ENCODE measurements at places on chromosomes 7 and 10.

DNA sequence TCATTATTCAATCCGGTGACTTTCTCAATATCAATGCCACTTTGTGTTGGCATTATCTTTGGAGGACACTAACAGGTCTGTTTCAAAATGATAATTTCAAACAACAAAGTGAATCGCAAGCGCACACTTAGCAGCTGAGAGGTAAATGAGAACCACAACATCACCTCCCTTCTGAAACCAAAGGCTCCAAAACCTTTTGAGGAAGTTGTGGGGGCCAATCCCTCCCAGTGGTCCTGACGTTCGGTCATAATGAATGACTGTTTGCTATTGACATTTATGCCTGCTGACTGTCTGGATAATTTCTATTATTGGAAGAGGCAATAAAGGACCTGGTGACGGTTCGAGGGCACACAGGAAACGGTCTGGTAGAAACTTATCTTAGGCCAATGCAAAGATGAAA is 1.8 kb downstream of the ADARB2 start:
- no peak for DNase-seq

- no peak for DNase-seq
Measured at GRCh38 chr7:151045262-151045661, 3.1 kb upstream of the ASIC3 start.

GRCh38 chr10:83765731-83766130 is 373.6 kb upstream of the GHITM start:
- no peak for DNase-seq

- DNase-seq = no peak
Measured at GRCh38 chr7:66925255-66925654, 4.2 kb downstream of the TMEM248 start.

- no peak for DNase-seq
Measured at GRCh38 chr10:29306688-29307087, 17.8 kb downstream of the LYZL1 start.

GRCh38 chr7:135164357-135165061 is 6.0 kb downstream of the CYREN start:
- no peak for DNase-seq

DNA sequence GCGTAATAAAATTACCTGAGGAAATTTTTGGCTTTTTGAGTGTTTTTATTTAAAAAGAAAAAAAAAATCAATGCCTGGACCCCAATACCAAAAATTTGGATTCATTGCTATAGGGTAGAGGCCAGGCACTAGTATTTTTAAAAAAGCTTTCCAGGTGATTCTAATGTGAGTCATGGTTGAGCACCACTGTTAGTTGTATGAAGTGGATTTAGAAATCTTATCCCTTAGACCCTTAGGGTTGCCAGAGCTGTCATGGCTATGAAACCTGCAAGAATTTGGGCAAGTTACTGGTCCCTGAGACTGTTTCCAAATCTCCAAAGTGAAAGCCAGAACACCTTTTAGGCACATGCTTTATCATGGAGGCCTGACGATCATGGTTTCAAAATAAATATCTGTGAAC is 262.5 kb downstream of the AHR start:
- no peak for DNase-seq

- no peak for DNase-seq
Measured at GRCh38 chr7:74320645-74321221, 31.5 kb downstream of the CLIP2 start.

GRCh38 chr10:57897611-57898010 is 370.1 kb downstream of the IPMK start:
- DNase-seq = no peak

DNA sequence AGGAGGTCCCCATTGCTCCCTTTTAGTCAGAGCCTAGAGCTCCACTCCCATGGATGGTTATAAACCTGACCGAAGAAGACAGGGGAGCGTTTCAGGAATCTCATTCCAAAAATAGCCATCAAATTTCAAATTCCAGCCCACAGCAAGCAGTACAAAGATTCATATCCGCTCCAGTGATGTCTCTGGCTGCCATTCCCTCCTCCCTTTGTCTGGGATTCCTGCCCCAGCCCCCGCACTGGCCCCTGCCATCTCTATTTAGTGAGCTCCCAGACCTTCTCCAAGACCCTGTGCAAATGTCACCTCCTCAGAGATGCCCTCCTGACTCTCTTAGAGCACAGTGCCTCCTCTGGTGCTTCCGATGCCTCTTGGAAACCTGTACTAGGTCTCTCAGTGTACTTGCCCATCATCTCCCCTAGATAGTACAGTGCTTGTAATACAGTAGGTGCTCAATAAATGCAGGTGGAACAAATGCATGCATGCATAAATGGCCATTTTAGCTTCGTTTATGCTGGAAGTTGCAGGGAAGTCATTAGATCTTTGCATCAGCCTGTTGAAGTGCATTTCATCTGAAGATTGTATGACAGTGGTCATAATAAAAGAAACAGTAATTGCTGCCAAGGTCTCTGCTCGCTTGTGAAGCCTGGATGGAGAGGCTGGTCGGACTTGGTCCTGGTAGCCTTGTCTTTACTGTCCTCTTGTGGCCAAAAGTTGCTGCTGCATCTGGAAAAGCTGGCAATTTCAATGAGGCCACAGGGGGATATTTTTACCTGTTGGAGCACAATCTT is 32.0 kb upstream of the HABP2 start:
- DNase-seq = peak; percentile 13

- no peak for DNase-seq
Measured at GRCh38 chr7:33420311-33420940, 291.1 kb downstream of the BBS9 start.

- no peak for DNase-seq
Measured at GRCh38 chr7:43289826-43290225, 177.4 kb downstream of the HECW1 start.

DNA sequence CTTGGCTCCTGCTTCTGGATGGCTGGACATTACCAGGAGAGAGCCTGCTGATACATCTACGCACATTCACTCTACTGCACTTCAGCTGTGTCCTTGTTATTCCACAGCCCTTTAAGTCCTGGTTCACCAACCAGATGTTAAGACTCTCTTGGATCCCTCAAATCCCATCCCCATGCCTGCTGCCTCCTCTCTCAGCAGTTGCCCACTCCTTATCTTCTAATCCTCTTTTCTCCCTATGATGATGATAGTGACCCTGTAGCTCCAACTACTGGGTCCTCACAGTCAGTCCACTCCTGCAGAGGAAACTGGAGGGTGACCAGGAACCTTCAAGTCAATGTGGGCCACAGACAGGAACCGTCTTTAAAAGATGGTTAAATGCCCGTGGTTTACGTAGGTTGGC is 96.3 kb upstream of the PDCD4 start:
- no peak for DNase-seq

GRCh38 chr7:74598558-74598957 is 59.0 kb upstream of the GTF2I start:
- no peak for DNase-seq

GRCh38 chr7:140400381-140400780 is 2.1 kb upstream of the SLC37A3 start:
- no peak for DNase-seq

GRCh38 chr7:135151533-135151932 is 3.7 kb downstream of the TMEM140 start:
- no peak for DNase-seq
